ENCODE measurements at places on chromosomes 7 and 10.

DNA sequence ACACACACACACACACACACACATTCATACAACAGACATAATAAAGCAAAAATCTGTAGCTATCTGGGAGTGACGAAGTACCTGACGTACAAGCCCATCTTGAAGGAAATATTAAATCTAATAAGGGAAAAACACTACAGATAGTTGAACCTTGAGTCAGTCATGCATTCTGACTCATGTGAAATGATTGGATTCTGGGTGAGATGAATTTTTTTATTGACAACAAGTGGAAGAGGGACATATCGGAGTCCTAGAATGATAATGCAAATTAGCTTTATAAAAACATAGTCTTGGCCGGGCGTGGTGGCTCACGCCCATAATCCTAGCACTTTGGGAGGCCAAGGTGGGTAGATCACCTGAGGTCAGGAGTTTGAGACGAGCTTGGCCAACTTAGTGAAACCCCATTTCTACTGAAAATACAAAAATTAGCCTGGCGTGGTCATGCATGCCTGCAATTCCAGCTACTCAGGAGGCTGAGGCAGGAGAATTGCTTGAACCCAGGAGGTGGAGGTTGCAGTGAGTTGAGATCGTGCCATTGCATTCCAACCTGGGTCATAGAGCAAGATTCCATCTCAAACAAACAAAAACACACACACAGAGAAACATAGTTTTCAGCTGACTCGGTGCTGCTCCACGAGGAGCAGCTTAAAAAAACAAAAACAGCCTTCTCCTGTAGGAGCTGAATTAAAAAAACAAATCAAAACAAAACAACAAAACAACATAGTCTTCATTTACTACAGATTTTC lies 154.4 kb upstream of the MKLN1 start:
- DNase-seq = no peak

- DNase-seq = no peak
These were observed 898.6 kb upstream of the POT1 start for GRCh38 chr7:125828153-125828700.

- no peak for DNase-seq
These were observed 50.6 kb downstream of the AOAH start for GRCh38 chr7:36673703-36674102.

DNA sequence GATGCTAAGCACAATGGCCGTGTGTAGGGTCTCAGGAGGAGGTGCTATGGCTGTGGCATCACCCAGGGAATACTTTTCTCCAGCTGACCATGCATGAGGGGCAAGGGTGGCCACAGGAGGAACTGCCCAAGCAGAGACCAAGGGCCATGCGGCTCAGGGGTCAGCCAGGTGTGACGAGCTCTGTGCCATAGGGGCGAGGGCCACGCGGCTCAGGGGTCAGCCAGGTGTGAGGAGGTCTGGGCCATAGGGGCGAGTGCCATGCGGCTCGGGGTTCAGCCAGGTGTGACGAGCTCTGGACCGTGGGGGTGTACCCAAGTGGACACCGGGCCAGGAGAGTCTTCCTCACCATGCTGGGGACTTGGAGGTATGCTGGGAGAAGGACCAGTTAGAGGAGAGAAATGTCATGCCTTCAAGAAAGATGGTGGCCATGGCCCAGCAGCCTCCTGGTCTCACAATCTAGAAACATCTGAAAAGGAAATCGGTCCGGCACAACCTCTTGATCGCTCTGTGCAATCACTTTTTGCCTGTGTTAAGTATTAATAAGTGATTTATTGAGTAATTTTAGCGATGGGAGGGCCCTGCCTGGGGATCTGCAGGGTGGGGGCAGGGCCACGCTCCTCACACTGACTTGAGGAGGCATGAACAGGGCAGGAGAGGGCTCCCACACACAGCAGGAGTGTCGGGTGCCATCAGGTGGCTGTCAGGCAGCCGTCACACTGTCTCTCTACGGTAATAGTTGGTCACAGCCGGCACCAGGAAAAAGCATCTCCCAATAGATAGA lies 265.0 kb downstream of the ADARB2 start:
- DNase-seq = no peak

DNA sequence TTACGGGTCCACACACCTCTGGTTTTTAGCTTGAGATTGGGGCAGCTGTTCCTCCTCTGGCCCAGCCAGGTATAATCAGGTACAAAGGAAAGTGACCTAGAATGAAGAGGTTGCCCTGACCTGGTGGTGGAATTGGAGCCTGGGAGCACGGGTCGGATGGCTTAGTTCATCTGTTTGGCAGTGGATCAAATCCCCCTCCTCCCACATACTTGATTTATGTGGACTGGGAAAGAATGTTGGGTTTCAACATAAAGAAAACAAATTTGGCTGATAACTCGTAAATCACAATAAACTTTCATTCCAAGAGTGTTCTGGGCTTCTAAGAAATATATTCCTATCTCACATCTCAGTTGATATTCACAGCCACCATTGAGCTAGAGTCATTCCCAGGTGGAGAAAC lies 186.8 kb downstream of the CUX1 start:
- no peak for DNase-seq

GRCh38 chr7:114084472-114085312 lies 165.9 kb upstream of the PPP1R3A start:
- DNase-seq = peak; percentile 18

- DNase-seq = no peak
These were observed 2.5 kb upstream of the HABP2 start for GRCh38 chr10:113550365-113550764.

GRCh38 chr10:91460681-91461080 lies 50.5 kb downstream of the HECTD2 start:
- DNase-seq = no peak

- DNase-seq = no peak
These were observed 48.0 kb upstream of the KIF5B start for GRCh38 chr10:32104181-32104580.

All from urinary bladder (tissue), 4 donors.